Activated T-cell treated with anti-CD3 and anti-CD28 coated beads for 4 hours (primary cell): ENCODE measurements at places on chromosomes 1 and 21.

- DNase-seq: no peak
Measured at GRCh38 chr1:47711184-47711847, 273.5 kb downstream of the FOXD2 start.

DNA sequence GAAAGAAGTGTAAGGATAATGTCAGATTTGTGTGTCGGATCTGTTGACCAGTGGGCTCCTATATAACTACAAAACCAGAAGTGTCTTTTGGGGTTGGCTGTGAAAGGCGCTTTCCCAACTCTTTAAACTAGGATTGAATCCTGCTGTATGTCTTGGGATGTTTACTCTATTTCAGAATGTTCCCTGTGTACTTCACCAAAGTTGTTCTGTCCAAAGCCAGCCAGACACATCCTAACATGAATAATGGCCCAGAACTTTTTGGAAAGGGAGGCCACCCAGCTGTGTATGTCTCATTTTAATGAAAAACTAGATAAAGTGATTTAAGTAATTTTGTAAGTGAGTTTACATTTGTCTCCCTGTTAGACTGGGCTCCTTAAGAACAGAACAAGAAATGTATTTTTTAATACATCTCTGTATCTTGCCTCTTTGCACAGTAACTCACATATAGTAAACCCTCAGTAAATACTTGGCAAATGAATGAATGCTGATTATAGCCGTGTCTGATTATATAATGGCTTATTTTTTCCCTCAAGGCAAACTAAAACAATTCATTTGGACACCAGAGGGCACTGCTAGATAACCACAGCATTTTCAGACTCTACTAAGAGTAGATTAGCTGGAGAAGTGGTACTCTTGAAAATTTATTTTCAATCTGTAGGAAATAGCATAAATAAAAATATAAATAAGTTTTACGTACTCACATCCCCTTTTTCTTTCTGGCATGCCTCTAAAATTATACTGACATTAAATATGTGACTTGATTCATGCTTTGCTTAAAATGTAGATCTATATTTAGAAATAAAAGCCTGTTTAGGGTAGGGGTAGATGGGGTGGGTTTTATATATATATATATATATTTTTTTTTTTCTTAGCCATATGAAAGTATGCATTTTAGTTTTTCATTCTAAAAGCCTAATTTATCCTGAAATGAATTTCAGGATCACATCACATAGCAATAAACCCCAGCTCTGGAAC is 23.8 kb downstream of the TSEN15 start:
- DNase-seq: no peak

- DNase-seq: no peak
Measured at GRCh38 chr1:37473431-37474045, 842 bp upstream of the ZC3H12A start.

- DNase-seq: no peak
Measured at GRCh38 chr21:26505211-26505610, 67.9 kb downstream of the CYYR1 start.

DNA sequence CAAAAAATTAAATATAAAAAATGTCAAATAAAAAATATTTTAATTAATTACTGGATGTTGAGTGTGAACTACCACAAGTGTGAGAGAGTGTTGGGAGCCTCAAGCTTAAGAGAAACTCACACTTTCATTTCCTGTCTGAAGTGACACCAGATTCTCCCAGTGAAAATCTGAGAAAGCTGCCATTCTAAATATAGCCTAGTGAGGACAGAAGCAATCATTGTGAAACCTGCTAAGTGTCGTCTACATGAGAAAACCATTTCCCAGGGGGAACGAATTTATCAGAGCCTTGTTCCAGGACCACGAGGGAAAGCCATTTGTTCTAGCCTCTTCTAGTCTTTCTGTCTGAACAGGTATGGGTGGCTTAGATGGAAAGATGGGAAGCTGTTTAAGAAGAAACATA is 329.3 kb upstream of the PRMT6 start:
- DNase-seq: no peak

DNA sequence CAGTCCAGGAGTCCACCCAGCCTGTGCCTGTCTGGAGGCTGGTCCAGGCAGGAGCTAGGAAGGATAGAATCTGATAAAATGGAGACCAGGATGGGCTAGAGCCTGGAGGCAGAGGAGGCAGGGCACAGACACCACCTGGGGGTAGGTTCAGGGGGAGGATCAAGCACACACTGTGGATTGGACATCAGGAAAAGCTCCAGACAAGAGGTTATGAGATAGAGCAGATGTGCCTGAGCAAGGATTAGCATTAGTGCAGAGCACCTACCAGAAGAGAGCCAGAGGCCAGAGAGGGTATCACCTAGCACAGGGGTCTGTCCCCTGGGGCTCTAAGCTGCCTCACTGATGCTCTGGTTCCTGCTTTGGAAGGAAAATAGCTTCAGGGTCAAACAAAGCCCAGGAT is 216.7 kb upstream of the ZC3H12A start:
- no peak for DNase-seq

- DNase-seq: no peak
Measured at GRCh38 chr1:195105773-195106172, 1502.5 kb downstream of the KCNT2 start.

- DNase-seq: no peak
Measured at GRCh38 chr1:227895828-227896685, 51.7 kb downstream of the WNT9A start.

DNA sequence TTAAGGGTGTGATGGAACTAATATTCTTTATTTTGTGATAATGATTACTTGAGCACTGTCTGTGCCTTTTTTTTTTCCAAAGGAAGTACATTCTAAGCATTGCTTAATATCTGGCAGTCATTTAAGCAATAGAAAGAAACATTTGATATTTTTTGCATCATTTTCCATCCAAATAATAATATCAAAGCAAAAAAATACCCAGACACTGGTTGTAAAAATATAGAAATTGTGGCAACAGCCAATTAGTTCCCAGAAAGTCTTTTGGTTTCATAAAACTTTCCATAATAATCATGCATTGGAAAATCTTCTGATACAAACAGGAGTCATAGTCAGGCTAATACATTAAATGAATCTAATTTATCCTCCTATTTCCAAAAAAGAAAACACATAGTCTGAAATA is 629.3 kb upstream of the ADAMTS5 start:
- no peak for DNase-seq

DNA sequence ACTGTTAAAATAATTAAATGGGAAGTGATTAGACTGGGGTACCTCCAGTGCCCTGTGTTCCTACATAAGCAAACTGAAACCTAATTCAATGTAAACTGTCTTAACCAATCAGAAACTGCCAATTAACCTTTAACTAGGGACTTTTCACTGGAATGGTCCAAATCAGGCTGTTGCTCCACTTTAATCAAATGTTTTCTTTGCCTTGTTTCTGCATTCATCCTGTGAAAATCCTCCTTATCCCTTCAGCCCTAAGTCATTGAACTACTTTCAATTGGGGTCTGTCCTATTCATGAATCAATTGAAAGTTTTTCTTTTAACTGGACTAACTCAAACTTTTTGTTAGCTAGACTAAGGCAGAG is 5.1 kb upstream of the FUBP1 start:
- DNase-seq: no peak

DNA sequence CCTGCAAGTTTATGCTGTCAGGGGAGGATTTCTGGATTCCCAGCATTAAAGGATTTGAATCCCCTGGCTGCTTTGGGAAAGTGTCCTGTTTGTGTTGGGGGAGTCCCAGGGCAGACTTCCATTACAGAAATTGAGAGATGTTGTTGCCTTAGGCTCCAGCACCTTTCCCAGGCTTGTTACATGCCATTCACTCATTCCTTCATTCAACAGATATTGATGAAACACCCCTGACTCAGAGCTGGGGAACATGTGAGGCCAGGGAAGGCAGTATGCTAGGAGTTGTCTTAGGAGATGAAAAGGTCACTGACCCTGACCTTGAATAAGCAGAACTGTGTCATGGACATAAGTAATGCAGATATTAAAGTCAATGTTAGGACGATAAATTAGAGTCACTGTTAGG is 161.7 kb downstream of the NTMT2 start:
- no peak for DNase-seq

DNA sequence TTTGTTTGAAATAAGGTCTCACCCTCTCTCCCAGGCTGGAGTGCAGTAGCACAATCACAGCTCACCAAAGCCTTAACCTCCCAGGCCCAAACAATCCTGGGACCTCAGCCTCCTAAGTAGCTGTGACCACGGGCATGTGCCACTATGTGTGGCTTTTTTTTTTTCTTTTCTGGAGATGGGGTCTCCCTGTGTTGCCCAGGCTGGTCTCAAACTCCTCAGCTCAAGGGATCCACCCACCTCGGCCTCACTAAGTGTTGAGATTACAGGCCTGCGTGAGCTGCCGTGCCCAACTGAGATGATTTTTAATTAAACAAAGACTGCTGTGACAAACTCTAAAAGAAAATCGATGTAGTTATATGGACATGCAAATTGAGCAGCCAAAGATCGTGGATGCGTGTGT is 768.4 kb upstream of the ADGRL2 start:
- DNase-seq: no peak

DNA sequence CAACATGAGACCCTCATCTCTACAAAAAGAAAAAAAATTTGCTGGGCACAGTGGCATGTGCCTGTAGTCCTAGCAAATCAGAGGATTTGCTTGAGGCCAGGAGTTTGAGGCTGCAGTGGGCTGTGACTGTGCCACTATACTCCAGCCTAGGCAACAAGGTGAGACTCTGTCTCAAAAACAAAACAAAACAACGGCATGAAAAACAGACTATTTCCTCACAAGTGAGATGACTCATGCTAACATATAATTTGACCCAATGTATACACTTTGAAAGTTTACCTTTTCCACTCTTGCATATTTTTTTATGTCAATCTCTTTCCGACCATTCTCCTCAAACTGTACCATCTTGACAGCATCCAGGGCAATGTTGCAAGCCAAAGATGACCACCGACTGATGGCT is 17.5 kb downstream of the CCT3 start:
- DNase-seq: no peak

DNA sequence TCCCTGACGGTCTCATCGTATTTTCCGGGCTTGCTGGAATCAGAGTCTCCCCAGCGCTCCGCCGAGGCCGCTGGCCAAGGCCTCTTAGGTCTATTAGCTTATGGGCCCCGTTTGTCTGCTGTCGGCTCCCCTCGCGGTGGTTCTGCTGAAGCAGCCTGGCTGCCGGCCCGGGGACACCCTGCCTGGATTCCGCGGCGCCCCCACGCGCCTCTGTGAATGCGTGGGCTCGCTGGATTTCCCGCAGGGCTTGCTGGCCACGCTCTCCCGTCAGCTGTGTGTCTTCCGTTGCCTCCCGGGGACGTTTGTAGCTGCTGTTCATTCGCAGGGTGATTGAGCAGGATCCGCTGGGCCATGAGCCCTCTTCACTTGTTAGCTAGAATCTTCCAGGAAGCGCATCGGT is 8.4 kb downstream of the LRRC3 start:
- no peak for DNase-seq

- DNase-seq: no peak
Measured at GRCh38 chr1:37755290-37755689, 9.6 kb downstream of the EPHA10 start.

DNA sequence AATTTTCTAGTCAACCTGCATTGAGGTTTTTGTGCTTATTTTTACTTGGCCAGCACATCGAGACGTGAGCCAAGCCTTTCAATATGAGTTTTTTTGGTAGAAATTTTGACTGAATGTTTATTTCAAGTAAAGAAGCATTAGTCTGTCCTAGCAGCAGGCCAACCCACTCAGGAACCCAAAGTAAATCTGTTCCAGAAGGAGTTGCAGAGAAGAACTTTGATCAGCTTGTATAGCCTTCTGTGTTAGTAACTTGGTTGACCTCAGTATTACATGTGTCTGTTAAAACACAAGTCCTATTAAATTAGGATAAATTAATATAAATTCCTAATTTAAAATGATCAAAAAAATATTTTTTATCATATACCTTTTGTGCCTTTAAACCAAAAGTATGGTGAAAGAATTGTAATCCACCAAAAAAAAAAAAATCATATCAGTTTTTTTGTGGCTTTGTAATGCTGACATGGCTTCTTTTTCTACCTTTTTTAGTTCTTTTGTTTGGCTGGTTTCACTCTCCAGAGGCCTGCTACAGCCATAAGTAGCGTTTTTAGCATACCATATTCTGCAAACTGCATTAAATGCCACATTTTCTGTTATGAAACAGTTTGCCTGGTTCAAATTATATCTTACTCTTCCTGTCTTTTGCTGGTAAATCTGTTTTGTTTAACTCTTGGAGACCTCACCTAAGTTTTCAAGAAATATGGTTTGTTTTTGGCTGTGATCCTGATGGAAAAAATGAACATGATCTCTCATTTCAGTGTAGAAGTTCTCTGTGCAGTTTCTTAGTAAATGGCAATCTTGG is 39.5 kb downstream of the ATF6 start:
- no peak for DNase-seq

- DNase-seq: no peak
Measured at GRCh38 chr1:18643154-18644012, 12.7 kb downstream of the PAX7 start.

DNA sequence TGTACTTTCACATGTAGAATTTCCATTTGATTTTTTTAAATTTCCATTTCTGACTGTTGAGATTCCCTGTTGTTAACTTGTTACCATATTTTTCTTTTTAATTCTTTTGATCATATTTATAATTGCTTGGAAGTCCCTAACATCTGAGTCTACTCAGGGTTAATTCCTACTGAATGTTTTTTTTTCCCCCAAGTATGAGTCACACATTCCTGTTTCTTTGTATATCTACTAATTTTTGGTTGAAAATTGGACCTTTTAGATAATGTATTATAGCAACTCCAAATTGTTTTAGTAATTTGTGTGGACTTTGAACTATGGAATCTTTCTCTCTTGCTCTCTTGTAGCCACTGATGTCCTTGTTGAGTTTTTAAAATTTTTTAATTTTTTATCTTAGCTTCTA is 54.6 kb downstream of the STXBP3 start:
- DNase-seq: no peak

- DNase-seq: no peak
Measured at GRCh38 chr1:220281159-220281574, 8.9 kb upstream of the RAB3GAP2 start.

GRCh38 chr1:245575710-245576109 is 420.9 kb downstream of the KIF26B start:
- DNase-seq: no peak

GRCh38 chr1:174761901-174762585 is 237.7 kb upstream of the CACYBP start:
- no peak for DNase-seq

DNA sequence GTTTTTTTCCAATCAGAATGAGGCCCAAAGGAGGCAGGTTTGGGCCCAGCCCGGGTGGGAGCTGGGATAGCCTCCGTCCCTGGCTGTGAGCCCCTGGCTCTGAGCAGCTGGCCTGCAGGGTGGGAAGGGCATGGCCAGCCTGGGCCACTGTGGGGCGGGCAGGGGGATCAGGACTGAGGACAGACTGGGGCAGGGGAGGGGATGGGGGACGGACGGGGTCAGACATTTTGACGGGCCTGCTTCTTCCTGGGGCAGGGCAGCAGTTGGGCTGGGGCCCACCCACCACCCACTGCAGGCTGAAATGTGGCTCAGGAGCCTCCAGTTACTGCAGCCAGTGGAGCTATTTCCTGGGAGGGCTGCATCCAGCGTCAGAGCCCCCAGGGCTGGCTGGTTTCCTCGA is 2.5 kb upstream of the SLC6A9 start:
- DNase-seq: no peak

- no peak for DNase-seq
Measured at GRCh38 chr1:210801501-210801900, 332.4 kb downstream of the KCNH1 start.

- DNase-seq: no peak
Measured at GRCh38 chr1:206082831-206083695, 30.1 kb downstream of the RHEX start.
